Stimulated activated CD4-positive, alpha-beta T cell treated with anti-CD3 and anti-CD28 coated beads, TNF-alpha, amount 100 ng/mL, for 1 hour (primary cell): ENCODE measurements at places on chromosomes 2 and 18.

DNA sequence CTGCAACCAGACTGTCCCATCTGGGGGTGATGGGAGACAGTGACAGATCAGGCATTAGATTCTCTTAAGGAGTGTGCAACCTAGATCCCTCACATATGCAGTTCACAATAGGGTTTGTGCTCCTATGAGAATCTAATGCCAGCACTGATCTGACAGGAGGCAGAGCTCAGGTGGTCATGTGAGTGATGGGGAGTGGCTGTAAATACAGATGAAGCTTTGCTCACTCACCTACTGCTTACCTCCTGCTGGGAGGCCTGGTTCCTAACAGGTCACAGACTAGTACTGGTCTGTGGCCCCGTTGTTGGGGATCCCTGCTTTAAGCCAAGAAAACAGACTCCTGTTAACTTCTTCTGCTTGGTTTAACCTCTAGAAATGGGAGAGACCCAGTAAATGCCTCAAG is 3.2 kb downstream of the CYP27A1 start:
- DNase-seq, result no peak

GRCh38 chr2:46434851-46435273 is 44.5 kb upstream of the TMEM247 start:
- no peak for DNase-seq

GRCh38 chr2:129934044-129934822 is 45.2 kb upstream of the RAB6C start:
- no peak for DNase-seq

- DNase-seq, result no peak
Observed at GRCh38 chr2:194332799-194333490, 1324.1 kb upstream of the SLC39A10 start.

DNA sequence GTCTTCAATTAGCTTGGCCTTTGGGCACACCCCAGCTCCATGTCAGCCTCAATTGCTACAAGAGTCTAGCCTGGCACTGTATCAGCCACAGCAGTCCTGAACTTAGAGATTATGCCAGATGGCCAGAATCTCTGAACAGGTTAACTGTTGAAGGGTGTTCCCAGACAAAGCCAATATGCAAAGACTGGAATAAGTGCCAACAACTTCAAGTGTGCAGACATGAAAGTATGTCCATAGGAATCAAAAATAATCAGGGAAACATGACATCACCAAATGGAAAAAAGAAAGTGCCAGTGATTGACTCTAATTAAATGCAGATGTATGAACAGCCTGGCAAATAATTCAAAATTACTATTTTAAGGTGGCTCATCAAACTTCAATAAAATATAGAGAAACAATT is 98.5 kb upstream of the DOCK10 start:
- no peak for DNase-seq

DNA sequence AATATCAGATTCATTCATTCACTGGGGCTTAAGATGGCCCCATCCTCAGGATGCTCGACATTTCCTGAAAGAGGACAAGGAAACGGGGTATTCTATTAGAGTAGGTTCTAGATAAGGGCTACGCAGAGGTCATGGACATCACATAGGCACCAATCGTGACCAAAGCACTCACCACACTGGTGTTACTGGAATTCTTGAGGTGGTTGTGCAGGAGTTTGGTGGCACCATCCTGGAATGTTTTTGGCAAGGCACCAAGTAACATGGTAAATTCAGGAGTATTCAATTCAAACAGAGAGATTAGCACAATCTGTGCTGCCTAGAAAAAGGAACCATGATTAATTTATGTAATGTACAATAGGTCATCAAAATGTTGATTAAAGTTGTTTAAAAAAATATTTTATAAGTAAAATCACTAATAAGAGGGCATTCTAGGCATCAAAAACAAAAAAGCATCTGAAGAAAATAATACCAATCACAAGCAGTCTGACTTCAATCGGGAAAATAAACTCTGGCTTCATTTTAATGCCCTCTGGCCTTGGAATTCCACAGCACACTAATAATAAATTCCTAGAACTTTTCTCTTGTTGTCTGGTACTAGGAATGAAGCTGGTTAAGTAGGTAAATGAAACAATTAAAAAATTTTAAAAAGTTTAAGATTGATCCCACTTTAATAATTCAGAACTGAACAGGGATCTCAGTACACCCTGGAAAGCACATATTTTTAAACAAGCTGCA is 102.8 kb upstream of the TFCP2L1 start:
- DNase-seq, result no peak

GRCh38 chr2:96801786-96802595 is 14.1 kb upstream of the CNNM3 start:
- DNase-seq, result no peak

DNA sequence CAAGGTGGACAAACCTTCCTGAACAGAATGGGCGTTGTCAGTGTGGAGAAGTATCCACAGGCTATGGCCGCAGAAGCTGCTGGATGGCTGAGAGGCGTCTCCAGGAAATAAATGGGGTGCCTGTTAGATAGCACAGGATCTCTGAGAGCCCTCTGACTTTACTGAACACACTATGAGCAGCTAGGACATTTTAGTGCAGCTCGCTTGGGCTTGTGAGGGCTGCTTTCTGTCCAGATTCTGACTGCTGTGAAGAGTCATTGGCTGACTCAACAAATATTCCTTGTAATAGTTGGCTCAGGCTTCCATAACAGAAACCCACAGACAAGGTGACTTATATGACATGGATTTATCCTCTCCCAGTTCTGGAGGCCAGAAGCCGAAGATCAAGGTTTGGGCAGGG is 100.2 kb upstream of the SNTG2 start:
- no peak for DNase-seq

DNA sequence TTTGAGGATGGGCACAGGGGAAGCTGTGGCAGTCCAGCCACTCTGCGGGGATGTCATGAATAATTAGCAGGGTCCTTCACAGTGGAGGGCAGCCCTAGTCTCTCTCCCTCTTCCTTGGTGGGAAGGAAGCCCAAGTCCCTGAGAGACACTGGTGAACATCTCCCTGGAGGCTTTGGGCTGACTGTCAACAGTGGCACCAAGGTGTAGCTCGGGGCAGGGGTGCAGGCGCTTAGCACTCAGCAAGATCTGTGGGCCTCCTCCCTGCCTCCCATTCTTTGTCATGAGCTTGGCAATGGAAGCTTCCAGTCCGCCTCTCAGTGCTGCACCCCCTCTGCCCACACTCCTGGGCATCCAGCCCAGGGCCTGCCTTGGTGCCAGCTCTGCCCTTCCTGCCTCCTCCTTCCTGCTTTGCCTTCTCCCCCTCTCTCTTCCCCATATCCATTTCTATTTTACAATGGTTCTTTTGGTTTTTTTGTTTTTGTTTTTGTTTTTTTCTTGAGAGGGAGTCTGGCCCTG is 59.4 kb downstream of the STEAP3 start:
- no peak for DNase-seq

GRCh38 chr2:195521589-195521988 is 135.4 kb upstream of the SLC39A10 start:
- DNase-seq, result no peak

GRCh38 chr2:24972315-24972961 is 683 bp upstream of the DNAJC27 start:
- no peak for DNase-seq

- DNase-seq, result no peak
Observed at GRCh38 chr2:5391362-5391761, 300.8 kb upstream of the SOX11 start.

DNA sequence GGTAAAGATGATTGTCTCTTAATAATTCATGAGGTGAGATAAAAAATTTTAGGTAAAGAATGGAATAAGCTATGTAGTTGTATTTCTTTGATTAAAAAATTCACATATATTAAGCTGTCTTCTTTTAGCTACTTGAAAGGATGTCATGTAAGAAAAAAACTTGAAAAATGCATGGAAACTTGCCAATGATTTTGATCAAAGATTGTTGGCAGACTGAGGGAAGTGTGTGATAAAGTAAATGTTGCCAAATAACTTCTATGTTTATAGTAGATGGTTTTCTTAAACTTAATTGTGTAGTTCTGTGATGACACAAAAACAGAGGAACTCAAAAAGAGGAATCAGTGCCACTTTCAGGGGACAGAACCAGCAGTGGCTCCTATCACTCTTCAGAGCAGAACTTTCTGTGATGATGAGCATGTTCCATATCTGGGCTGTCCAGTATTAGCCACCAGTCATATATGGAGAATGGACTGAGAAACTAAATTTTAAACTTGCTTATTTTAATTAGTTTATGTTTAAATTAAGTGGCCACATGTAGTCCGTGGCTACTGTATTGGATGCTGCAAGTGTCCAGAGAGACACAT is 51.9 kb upstream of the SLC38A11 start:
- no peak for DNase-seq

DNA sequence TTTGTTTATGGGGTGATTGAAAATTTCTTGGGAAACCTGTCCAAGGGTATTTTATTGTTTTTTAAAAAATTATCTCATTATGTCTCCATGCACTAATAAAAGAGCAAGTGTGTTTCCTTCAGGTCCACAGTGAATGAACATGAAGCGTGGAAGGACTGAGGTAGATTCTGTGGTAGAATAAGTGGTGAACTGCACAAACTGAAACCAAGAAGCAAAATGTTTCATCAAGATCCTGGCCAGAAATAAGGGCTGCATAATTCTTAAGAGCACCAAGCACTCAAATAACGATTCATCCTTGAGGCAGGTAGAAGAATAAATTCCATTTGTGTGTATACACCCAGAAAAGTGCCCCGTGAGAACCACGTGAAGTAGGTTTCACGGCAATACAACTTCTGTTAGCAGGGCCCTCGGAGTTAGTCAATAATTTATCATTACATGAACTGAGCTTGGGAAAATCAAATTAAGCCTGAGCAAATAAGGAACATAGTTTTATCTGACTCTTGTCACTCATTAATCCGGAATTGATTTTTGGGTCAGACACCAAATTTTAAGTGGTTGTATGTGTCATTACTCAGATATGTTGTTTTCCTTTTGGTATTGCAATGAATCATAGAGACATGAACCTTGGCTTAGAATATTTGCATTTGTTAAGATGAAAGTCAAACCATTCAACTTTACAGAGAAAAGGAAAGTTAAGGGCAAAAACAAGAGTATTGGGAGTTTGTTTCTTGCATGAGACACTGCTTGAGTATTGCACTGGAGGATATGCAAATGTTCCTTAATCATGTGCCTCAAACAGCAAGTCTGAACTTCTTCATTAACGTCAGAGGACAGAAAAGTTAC is 472.6 kb upstream of the NETO1 start:
- DNase-seq, result no peak

- DNase-seq, result no peak
Observed at GRCh38 chr2:174722942-174723592, 41.2 kb downstream of the CHRNA1 start.

GRCh38 chr2:150034665-150035064 is 447.1 kb upstream of the MMADHC start:
- DNase-seq, result no peak

GRCh38 chr2:182831101-182831500 is 35.3 kb downstream of the FRZB start:
- DNase-seq, result no peak

GRCh38 chr2:168147830-168148794 is 99.3 kb downstream of the STK39 start:
- DNase-seq, result no peak

GRCh38 chr2:182914852-182915251 is 48.4 kb upstream of the FRZB start:
- DNase-seq, result no peak

DNA sequence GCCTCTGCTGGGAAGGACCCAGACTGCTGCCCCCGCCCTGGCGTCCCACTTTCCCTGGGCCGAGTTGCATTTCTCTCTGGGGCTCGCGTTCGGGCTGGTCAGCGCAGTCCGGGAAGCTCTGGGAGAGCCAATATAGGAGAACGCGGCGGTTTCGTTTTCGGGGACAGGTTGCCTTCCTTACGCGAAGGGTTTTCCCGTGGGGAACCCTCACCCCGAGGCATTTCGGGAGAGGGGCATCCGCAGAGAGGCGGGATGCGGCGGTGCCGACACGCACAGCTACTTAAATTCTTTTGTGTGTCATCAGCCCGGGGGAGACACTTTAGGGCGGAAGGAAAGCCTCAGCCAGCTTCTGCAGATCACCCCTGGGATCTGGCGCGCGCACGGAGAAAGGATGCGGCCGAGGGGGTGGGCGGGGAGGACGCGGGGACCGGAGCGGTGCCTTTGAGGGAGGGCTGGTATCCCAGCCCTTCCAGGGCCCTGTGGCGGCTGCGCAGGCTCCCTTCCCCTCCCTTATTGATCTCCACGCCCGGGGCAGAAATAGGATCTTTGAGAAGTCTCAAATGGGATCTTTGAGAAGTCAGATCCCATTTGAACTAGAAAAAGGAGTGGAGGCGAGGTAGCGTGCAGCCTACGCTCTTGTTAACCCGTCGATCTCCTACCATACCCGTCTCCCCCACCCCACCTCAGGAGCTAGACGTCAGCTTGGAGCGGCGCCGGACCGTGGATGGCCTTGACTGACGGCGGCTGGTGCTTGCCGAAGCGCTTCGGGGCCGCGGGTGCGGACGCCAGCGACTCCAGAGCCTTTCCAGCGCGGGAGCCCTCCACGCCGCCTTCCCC is 1.2 kb downstream of the GATA6 start:
- DNase-seq, result no peak

DNA sequence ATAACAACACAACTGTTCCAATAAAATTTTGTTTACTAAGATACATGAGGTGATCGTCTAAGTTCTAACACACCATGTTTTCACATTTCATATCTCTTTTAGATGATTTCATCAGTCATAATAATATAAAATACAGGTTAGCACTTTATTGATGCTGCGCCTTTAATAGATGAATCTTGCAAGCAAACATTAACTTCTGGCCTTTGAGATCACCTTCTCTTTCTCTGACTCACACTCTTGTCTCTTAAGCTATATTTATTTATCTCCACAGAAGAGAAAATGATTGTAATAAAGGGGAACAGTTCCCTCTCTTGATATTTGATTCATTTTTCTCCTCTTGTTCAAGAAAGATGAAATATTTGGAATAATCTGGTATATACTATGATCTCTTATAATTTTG is 603.3 kb upstream of the POU3F3 start:
- DNase-seq, result no peak

- no peak for DNase-seq
Observed at GRCh38 chr2:219851169-219851568, 223.7 kb downstream of the SLC4A3 start.

GRCh38 chr2:227828477-227828912 is 14.9 kb downstream of the CCL20 start:
- no peak for DNase-seq
